ENCODE measurements at places on chromosomes 3 and 15.

DNA sequence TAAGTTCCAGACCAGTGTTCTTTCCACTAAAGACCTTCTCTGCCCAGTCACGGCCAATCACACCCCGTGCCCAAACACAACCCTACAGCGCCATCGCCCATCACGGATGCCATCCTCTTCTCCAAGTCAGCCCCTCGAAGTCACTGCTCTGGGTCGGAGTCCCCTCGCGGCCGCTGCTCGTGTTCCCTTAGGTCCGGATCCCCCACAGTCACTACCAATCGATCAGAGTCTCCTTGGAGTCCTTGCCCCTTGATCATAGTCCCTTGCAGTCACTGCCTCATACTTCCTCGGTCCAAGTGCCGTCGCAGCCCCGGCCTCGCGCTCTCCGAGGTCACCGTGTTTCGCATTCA is 461 bp downstream of the PCYT1A start:
- no peak for DNase-seq

DNA sequence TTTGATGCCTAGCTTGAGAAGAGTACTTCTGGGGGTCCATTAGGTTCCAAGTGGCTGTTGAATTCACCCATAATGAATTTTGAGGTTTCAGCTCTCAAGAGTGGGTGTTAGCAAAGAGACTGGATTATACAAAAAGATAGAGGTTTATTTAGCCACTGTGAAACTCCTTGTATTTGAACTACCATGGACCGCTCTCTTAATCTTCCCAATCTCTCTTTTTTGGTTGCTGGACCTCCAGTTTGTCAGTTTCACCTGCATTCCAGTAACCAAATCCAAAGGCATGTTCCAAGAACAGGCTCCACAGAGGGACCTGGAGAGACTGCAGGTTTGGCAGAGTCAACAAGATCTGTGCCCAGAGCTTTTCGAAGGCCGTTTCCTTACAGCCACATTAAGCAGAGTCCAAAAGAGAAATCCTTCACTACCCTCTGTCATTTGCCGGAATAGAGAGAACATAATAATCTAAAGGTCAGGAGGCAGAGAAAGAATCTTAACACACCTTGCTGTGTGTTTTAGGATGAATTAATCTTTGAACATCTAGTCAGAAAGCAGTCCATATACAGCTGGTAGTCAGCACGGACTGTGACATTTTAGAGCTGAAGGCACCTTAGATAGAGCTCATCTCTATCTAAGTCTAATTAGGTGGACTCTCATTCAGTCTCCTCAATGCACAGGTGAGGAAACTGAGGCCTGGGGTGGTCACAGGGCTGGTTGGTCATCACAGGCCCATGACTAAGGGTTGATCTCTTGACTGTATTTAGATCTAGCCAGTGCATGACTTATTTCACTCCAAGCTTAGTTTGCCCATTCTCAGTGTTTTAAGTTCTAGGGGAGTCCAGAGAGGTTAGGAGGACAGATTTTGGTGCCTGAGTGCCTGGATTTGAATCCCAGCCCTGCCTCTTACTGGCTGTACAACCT is 1.3 kb downstream of the ABHD2 start:
- no peak for DNase-seq

DNA sequence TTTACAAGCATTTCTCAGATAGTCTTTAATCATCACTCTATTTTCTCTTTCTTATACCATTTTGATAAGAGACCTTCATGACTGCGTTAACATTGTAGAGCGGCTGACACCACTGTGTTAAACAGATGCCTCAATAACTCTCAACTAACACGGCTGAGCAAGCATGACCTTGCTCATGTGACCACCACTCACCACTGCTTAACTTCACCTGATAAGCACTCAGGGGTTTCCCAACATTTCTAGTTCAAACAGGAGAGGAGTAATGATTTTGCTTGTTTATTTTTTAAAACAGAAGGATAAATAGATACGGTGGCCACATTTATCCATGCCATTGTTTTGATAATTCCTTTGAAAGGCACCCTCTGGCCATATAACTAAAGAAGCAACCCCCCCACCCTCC is 37.7 kb upstream of the TMEM45A start:
- DNase-seq: no peak

DNA sequence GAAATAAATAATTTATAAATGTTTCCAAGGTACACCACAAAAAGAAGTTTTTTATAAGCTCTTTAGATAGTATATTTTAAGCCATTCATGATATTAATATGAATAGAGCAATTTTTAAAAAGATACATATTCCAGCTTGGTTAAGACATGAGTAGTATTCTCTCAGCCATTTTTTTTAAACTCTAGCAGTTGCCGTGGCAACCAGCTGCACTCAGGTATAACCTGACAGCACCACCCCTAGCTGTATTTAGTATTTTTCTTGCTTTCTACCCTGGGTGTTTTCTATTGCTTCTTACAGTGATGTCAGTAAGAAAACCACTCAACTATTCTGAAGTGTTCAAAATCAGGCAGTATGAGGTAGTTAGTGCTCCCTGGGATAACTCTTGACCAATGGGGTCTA is 496.3 kb upstream of the CNTN3 start:
- no peak for DNase-seq

GRCh38 chr15:36878684-36879262 is 221.6 kb downstream of the MEIS2 start:
- no peak for DNase-seq

DNA sequence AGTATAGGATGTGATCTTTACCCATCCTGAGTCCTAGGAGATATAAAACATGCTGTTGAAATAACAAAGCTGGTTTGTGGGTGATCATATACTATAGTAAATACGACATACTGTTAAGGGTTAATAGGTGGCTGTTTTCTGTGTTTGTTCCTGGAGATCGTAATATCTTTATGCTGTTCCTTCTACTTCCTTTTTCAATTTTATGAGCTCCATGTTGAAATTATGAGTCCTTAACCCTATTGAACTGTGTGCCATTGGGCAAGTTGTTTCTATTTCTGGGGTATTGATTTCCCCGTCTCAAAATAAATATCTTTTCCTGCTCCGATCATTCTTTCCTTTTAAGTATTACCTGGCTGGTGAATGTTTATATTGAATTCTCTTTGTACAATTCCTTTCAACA is 115.1 kb downstream of the LPP start:
- no peak for DNase-seq

GRCh38 chr15:63181648-63182047 is 7.8 kb upstream of the RAB8B start:
- no peak for DNase-seq

DNA sequence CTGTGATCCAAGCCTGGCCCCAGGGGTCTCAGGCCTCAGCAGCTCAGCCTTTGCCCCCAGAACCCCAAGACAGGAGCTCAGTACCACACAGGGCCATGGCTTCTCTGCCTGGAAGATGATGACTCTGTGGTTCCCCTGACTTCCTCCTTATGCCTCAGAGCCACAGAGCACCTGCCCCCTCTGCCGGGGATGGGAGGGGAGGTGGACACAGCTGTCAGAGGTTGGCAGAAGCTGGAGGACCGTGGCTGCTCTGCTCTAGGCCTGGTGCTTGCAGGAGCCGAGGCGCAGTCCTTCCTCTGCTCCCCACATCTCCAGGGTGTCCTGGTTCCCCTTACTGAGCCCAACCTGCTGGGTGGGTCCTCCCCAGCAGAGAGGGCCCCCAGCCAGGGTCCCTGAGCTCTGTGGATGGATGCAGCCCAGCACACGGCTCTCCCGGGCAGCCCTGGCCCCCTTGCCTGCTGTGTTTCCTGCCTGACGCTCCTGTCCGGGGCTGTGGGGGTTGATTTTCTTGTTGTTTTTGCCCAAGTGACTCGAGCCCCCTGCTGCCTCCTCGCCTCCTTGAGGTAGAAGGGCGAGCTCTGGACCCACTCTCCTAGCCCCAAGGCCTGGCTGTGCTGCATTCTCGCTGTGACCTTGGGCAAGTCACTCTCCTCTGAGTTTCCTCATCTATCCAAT is 36.6 kb downstream of the PSTPIP1 start:
- DNase-seq: peak; percentile 35

DNA sequence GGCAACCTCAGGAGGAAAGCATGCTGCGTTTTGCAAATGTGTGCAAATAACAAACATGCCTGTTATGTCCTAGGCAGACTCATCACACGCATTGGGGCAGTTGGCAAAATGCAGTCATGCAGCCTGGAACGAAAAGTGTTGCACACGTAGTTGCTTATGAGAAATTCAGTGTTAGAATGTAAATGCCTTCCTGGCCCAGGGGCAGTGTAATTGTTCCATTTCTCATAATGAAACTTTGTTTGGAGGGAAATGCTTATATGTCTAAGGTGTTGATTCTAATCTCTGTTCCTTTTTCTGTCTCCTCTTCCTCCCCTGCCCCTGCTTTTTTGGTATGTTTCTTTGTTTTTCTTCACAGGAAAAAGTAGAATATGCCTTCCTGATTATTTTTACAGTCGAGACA is 156.0 kb downstream of the CACNA1D start:
- DNase-seq: peak; percentile 39

- no peak for DNase-seq
Measured at GRCh38 chr15:85976986-85977385, 102.7 kb upstream of the AGBL1 start.

GRCh38 chr3:126355777-126356372 is 1.3 kb downstream of the KLF15 start:
- no peak for DNase-seq

DNA sequence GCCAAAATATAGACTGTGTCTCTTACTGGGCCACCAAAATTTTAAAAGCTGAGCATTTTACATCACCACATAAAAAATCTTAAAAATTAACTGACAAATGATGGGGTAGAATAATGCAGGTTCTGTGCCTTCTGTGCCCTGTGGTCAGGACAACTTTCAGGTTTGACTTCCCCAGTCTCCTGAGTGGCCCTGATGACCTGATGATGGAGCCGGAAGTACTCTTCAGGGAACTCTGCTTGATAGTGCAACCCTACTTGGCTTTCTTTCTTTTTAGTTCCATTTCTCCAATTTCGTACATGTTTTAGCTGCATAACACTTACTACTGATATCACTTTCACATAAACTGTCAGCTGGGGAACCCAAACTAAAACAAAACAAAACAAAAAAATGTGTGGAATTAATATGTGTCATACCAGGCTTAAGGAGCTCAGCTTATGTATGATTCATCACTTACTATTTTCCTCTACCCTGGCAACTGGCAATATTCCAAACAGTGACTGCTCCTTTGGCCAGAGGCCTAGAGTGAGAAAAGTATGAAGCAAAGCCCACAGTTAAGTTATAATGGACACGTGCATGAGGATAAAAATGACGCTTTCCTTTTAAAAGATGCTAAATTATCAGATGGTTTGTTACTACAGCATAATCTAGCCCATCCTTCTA is 194.3 kb downstream of the BCHE start:
- no peak for DNase-seq

- DNase-seq: no peak
Measured at GRCh38 chr15:53834214-53834613, 74.8 kb upstream of the WDR72 start.

GRCh38 chr3:54056521-54056920 is 65.8 kb upstream of the CACNA2D3 start:
- DNase-seq: no peak
